Muscle of leg (tissue), 16 donors: ENCODE measurements at places on chromosomes 11 and 22.

DNA sequence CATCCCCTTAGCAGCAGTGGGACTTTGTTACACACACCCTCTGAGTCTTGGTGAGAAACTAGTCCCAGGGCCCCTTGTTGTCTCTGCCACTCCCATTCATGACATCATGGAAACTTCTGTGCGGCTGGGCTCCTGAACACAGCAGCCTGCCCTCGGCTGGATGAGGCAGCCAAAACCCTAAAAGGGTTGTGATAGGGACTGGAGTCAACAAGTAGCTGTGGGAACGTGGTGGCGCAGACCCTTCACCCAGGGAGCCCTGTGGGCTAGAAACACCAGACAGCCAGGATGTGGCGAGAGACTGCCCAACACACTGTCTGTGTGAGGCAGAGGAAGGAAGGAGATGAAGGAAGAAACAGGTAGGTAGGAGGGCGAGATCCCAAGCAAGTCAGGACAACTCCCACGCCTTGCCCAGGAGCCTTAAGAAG, 3.9 kb downstream of the CD3D start:
- H3K27me3 ChIP-seq = peaks cover 8% of the 10 kb centered on the region
- DNase-seq = peak; percentile 25
- peaks cover 2% of the 10 kb centered on the region for H3K4me1 ChIP-seq
- H3K4me3 ChIP-seq = no peak overlapping the region

DNA sequence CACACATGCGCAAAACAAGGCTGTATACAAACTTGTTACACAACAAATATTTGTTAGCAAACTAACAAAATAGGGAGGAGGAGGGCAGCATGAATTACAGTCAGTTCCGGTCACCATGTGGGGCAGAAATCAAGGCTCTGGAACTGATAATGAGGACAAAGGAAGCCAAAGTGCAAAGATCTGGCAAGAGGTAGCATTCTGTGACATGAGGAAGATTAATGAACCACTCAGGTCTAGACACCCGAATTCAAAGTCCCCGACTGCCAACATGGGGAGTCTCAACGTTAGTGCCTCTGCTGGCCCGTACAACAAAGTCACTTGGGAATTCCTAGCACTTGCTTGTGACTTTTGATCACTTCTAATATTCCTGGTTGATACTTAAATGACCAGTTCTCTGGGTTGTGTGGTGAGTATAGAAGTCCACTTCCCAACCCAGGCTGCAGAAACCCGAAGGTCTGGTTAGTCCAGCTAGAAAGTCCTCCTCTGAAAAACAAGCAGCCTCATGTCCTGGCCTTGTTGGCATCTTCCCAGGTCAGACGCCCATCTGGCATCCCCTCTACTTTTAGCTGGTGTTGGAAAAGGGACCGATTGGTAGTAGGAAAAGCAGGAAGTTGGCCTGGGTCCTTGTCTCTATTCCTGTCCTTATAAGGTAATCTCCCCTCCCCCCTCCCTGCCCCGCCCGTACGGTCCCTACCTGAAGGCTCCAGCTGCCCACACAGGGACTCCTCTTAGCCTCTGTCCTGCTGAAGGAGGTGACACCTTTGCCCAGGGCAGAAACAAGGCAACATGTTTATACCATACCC, 1.6 kb downstream of the SUN2 start:
- peaks cover 40% of the 10 kb centered on the region for H3K36me3 ChIP-seq
- H3K4me1 ChIP-seq = peaks cover 69% of the 10 kb centered on the region
- peak; percentile 66 for DNase-seq
- H3K27me3 ChIP-seq = no peaks in the 10 kb centered on the region
- H3K4me3 ChIP-seq = peak overlapping the region; percentile 65
- H3K27ac ChIP-seq = peak overlapping the region; percentile 90

- H3K4me3 ChIP-seq = no peak overlapping the region
- no peak overlapping the region for H3K27ac ChIP-seq
- H3K27me3 ChIP-seq = no peaks in the 10 kb centered on the region
- DNase-seq = no peak
These were observed 123.6 kb downstream of the ARL14EP start for GRCh38 chr11:30446520-30446919.

GRCh38 chr11:8032122-8032521, 45.0 kb downstream of the EIF3F start:
- no peak overlapping the region for H3K27ac ChIP-seq
- no peak overlapping the region for H3K4me3 ChIP-seq
- no peaks in the 10 kb centered on the region for H3K36me3 ChIP-seq
- H3K27me3 ChIP-seq = peaks cover 19% of the 10 kb centered on the region
- peaks cover 12% of the 10 kb centered on the region for H3K4me1 ChIP-seq
- DNase-seq = no peak

GRCh38 chr22:19748991-19749664, 11.4 kb upstream of the TBX1 start:
- H3K27me3 ChIP-seq = peaks cover 25% of the 10 kb centered on the region
- H3K27ac ChIP-seq = peak overlapping the region; percentile 78
- H3K36me3 ChIP-seq = no peaks in the 10 kb centered on the region
- no peak for DNase-seq

- no peak overlapping the region for H3K27ac ChIP-seq
- no peaks in the 10 kb centered on the region for H3K4me1 ChIP-seq
- no peak for DNase-seq
- H3K4me3 ChIP-seq = no peak overlapping the region
- H3K36me3 ChIP-seq = no peaks in the 10 kb centered on the region
- H3K27me3 ChIP-seq = no peaks in the 10 kb centered on the region
These were observed 23.4 kb downstream of the C2CD3 start for GRCh38 chr11:74147199-74147929.

DNA sequence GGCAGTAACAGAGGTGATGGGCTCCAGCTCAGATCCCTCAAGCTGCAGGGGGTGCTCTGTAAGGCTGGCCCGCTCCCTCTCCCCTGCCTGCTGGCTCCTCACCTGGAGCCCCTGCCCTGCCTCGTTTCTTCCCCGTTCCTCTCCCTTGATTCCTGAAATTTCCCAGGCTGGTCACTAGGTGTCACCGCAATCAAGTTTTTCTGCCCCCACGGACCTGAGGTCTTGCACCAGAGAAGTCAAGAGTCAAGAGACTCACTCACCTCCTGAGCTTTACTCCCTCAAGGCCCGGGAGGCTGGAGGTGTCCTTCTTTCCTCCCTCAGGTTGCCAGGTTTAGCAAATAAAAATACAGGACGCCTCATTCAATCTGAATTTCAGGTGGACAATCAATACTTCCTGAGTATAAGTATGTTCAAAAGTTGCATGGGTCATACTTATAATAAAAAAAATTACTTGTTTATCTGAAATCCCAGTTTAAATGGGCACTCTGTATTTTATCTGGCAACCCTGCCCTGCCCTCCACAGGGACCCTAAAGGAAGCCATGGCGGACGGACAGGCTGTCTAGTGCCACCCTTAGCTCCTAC, 69.2 kb downstream of the SCUBE1 start:
- H3K4me1 ChIP-seq = peaks cover 1% of the 10 kb centered on the region
- H3K27me3 ChIP-seq = peaks cover 19% of the 10 kb centered on the region
- DNase-seq = peak; percentile 68

DNA sequence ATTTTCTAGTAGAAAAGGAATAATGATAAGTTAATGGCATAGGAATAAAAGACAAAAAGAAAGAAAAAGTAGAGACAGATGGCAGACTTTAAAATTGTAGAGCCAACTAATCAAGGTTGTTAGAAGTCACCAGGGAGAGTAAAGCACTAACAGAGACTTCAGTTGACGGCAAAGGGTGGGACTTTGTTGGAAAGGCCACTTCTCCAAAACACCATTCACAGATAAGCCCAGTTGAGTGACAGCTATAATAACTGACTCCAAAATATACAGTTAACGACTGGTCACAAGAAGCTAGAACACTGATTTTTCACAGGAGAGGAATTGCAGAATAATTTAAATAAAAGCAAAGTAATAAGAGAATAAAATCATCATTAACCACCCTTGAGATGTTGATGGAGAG, 16.0 kb upstream of the SOX6 start:
- H3K27me3 ChIP-seq = no peaks in the 10 kb centered on the region
- no peaks in the 10 kb centered on the region for H3K4me1 ChIP-seq
- H3K36me3 ChIP-seq = no peaks in the 10 kb centered on the region
- DNase-seq = no peak
- no peak overlapping the region for H3K4me3 ChIP-seq

DNA sequence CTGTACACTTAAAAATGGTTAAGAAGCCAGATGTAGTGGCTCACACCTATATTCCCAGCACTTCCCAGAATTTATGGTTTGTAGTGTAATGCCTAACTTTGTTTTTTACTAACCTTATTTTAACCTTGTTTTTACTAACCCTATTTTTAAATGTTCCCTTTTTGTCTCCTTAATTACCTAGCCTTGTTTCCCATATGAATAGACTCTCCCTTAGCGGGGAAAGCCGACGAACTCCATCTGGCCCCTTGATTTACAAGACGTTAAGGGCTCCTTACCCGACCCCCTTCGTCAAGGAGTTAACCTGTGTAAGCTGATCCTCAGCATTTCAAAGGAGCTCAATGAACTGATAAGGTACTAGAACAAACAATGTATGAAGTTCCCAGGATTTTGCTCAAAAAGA, 17.1 kb downstream of the APOBEC3H start:
- H3K27ac ChIP-seq = no peak overlapping the region
- H3K36me3 ChIP-seq = no peaks in the 10 kb centered on the region
- no peaks in the 10 kb centered on the region for H3K4me1 ChIP-seq
- peaks cover 44% of the 10 kb centered on the region for H3K27me3 ChIP-seq
- H3K4me3 ChIP-seq = no peak overlapping the region

DNA sequence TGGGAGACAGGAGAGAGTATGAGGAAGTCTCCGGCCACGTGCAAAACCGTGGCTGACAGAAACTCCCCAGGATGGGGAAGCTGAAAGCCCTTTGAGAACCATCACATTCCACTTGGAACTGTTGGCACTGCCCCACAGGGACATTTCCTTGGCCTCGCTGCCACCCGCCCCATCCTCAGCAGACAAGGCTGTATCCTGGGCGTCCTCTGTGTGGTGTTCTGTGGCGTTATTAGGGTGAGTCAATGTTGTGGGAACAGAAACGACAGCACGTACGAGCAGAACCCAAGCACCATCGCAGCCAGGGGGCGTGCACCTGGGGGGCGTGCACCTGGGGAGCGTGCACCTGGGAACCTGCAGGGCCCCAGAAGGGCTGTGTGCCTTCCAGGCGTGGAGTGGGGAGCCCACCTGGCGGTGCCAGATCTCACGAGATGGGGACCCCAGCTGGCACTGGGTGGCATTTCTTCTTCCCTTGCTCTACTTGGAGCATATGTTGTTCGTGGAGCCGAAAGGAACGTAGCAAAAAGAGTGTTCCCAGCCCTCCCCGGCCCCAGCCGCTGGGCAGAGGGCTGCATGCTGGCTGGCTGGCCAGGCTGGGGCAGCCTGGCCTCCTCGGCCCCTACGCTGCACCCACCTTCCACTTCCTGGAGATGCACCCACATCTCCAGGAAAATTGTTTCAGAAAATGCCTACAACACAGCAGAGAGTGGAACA, 35.4 kb downstream of the NFAM1 start:
- no peaks in the 10 kb centered on the region for H3K36me3 ChIP-seq
- H3K27ac ChIP-seq = peak overlapping the region; percentile 20
- DNase-seq = peak; percentile 52
- no peaks in the 10 kb centered on the region for H3K4me1 ChIP-seq

DNA sequence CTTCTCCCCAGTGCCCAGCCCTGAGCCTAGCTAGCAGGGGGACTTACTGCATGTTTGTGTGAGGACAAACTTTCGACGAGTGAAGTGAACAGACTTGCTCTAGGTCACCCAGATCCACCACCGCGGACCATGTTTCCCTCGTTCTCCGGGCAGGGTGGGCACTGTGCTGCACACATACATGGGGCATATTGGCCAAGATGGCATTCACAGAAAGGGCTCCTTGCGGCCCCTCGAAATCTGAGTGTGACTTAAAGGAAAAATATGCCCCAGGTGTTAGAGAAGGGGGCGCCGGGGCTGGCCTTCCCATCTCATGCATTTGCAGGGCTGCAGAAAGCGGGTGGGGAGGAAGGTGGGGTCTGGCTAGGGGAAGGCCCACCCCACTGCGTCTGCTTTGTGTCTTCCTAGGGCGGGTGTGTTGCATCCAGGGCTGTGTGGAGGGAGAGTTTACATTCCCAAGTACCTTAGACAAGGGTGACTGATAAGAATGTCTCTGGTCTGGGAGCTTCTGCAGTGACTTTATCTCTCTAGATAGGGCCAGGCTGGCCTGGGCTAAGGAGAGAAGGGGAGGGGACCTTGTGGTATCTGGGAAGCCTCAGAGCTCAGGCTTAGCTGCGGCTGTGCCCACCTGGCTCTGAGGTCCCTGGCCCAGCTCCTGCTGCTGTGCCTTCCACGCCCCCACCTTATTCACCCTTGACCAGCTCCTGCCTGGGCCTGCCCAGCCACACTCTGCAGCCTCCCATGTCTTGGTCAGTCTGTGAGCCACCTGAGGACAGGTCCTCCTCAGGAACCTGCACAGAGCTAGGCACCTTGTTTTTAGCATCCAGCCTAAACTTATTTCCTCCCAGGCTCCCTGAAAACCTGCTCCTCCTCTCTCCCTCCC, 45.8 kb downstream of the LRRC32 start:
- H3K27ac ChIP-seq = no peak overlapping the region
- peaks cover 19% of the 10 kb centered on the region for H3K4me1 ChIP-seq
- no peak overlapping the region for H3K4me3 ChIP-seq
- no peaks in the 10 kb centered on the region for H3K36me3 ChIP-seq
- DNase-seq = no peak

DNA sequence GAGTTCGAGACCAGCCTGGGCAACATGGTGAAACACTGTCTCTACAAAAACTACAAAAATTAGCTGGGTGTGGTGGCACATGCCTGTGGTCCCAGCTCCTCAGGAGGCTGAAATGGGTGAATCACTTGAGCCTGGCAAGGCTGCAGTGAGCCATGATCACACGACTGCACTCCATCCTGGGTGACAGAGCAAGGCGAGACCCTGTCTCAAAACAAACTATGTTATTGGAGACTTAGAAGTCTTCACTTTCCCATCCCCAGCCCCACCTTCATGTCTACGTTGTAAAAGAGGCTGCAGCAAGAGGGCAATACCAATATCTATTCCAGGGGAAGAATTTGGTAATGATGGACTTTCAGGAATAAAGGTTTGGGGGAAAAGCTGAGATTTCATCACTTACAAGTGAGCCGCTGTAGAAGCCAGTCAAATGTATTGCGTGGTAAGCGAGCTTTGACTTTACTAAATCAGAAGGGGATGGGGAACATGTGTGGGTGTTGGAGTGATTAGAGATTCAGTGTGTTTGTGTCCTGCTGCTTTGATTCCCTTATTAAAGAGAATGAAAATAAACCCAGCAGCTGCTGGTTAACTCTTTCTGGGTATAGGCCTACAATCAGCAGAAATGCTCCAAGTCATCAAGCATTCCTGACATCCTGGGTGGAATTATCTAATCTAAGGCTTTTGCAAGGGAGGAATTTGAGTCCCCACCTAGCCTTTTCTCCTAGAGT, 53.7 kb downstream of the UBASH3B start:
- H3K27me3 ChIP-seq = no peaks in the 10 kb centered on the region
- H3K4me3 ChIP-seq = no peak overlapping the region
- peaks cover 16% of the 10 kb centered on the region for H3K4me1 ChIP-seq
- no peak overlapping the region for H3K27ac ChIP-seq
- H3K36me3 ChIP-seq = no peaks in the 10 kb centered on the region
